ENCODE measurements at places on chromosomes 1 and 21.

GRCh38 chr1:154352581-154353459 lies 27.5 kb downstream of the ATP8B2 start:
- peak; percentile 51 for DNase-seq

GRCh38 chr1:33599516-33600115 lies 127.2 kb downstream of the ZSCAN20 start:
- no peak for DNase-seq

GRCh38 chr1:221915764-221916163 lies 173.9 kb upstream of the DUSP10 start:
- DNase-seq, result no peak

DNA sequence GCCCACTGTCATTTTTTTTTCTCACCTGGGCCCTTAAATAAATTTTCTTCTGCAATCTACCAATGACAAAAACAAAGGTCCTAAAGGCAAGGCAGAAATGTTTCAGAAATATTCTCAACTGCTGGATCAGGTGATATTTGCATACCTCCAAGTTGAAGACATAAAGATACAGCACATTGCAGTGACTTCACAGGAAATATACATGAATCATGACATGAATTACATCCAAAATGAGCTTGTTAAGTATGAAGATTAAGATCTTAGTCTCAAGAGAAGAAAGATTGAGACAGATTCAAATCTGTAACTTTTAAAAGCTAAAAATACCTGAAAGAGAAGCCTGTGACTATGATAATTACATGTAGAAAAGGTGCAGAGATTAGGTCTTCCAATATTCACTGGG lies 207.8 kb downstream of the SIPA1L2 start:
- DNase-seq, result no peak

DNA sequence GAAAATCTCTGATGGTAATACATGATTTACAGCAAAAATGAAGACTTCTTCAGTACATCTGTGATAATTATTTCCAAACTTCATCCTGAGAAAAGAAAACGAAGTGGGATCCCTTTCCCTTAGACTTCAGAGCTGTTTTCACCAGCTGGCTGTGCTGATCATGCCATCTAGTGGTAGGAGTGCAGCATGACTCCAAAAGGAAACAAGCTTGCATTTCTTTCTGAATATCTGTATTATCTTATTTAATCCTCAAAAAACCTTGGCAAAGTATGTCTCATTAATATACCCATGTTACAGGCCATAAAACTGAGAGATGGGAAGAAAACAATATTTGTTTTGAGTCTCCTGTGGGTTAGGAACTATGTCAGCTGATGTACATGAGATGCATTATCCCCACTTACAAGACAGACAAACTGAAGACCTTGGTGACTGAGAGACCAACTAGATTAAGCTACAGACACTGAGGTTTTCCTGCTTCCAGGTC lies 9.8 kb upstream of the GJA8 start:
- peak; percentile 30 for DNase-seq

DNA sequence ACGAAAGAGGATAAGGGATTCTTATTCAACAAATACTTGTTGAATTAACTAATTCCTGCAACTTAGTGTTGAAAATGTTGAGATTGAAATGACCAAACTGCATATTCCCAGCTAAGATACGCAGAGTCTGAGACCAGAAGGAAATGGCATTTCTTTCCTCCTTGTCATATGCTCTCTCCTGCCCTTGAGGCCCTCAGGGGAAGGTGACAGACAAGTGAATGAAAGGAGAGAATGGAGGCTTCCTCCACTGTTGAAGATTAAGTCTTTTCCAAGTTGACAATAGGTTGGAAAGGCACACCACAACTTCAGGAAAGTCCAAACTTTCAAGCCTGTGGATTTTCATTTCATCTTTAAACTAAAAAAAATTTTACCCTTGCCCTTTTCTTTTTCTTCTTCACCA lies 3.1 kb upstream of the ZNF697 start:
- DNase-seq, result no peak

DNA sequence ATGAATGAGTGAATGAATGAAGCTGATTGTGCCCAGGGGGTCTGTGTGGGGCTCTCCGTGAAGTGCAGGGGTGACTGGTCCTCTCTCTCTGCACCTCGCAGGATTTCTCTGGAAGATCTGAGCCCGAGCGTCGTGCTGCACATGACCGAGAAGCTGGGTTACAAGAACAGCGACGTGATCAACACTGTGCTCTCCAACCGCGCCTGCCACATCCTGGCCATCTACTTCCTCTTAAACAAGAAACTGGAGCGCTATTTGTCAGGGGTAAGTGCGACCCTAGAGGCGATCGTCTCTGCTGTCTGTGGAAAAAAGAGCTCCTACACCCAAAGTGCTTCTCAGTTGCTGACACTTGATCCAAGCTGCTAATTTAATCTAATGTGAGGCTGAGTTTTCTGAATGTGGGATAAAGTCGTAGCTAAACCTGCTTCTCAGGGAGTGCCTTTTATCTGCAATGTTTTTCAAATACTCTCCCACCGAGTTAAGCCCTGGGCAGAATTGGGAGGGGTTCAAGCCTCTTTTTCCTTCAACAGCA lies 101.7 kb downstream of the HUNK start:
- peak; percentile 1 for DNase-seq

- no peak for DNase-seq
Observed at GRCh38 chr1:52641307-52641706, 8.3 kb downstream of the SHISAL2A start.

DNA sequence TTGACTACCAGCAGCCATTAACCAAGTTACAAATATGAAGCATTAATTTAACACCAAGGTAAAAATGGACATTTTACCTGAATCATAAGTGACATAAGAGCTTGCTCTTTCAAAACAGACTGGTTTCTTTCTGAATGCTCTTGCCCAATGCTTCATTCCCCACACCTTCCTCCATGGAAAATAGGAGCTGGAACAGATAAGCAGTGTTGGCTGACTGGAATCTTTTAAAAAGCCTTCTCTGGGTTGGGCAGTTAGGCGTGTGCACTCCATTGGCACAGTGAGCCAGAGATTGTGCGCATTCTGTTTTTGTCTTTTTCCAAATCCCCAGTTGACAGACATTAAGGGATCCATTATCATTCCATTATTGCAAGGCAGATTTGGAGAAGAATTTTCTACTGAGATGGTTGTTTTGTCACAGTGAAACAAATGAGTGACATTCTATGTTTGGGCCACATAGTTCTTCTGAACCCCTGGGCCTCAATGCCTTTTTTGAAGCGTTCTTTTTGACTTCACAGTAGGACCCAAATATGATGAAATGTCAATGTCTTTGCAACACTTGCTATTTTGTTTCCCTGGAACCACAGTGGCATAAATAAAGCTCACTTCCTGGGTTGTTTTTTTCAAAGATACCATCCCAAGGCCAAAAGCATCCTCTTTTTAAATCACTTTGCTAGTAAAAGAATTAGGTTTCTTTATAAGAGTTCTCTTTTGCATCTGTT lies 32.3 kb downstream of the LRRC8B start:
- no peak for DNase-seq

DNA sequence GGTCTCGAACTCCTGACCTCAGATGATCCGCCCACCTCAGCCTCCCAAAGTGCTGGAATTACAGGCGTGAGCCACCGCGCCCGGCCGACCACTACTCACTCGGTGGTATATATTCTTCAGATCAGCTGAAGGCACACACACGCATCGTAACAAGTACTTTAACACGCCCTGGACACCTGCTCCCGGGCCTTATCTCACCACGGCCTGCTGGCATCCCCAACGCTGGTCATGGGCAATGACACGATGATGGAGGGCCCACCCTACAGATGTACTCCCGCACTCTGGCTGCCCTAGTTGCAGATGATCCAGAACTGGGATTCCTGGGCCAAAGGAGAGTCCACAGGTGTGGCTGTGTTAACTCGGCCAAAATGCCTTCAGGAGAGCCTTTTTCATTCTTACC lies 11.6 kb downstream of the UBE2J2 start:
- no peak for DNase-seq

DNA sequence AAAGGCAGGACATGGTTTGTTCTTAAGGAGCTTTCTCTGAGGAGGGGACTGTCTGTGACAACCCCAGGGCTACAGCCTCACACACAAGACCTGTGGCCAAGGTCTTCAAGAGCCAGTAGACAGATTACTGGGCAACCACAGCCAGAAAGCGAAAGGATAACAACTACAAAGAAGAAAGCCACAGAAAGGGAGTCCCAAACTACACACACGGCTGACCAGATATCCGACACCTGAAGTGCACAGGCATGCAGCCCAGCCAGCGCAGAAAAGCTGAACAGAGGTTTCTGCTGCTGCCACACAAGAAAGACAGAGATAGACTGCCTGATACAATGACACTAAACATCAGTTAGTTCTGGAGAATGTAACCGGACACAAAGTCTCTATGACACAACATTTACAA lies 21.4 kb upstream of the NADK start:
- DNase-seq, result no peak

- no peak for DNase-seq
Observed at GRCh38 chr1:228402641-228403025, 4.0 kb downstream of the TRIM11 start.

DNA sequence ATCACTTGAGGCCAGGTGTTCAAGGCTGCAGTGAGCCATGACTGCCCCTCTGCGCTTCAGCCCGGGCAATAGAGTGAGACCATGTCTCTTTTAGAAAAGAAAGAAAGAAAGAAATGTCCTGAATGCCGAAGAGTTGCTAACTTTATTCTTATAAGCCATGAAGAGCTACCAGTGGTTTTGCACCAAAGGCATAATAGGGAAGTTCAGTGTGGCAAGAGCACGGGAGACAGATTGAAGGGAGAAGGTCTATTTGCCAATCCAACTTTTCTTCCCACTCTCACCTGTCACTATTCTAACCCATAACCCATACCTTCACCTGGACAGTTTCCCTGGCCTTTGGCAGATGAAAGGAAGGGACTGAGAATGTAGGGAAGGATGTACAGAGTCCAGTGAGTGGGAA lies 4.4 kb upstream of the PEA15 start:
- DNase-seq, result no peak

- no peak for DNase-seq
Observed at GRCh38 chr21:40243685-40244084, 376.4 kb downstream of the PCP4 start.

GRCh38 chr1:5830771-5831599 lies 161.2 kb downstream of the NPHP4 start:
- DNase-seq, result no peak

- DNase-seq, result no peak
Observed at GRCh38 chr1:57898531-57898930, 474.7 kb upstream of the DAB1 start.

DNA sequence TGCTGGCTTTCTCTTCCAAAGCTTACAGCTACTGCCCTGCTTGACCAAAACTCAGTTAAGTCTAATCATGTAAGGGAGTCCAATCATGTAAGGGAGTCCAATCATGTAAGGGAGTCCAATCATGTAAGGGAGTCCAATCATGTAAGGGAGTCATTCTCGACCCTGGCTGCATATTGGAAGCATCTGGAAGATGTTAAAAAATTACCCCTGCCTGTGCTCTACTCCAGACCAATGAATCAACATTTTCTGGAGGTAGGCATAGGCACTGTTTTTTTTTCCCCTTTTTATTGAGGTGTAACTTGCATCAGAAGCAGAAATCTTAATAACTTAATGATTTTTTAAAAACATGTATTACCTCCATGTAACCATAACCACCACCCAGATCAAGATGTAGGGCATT lies 9.4 kb downstream of the PIGP start:
- DNase-seq, result no peak

DNA sequence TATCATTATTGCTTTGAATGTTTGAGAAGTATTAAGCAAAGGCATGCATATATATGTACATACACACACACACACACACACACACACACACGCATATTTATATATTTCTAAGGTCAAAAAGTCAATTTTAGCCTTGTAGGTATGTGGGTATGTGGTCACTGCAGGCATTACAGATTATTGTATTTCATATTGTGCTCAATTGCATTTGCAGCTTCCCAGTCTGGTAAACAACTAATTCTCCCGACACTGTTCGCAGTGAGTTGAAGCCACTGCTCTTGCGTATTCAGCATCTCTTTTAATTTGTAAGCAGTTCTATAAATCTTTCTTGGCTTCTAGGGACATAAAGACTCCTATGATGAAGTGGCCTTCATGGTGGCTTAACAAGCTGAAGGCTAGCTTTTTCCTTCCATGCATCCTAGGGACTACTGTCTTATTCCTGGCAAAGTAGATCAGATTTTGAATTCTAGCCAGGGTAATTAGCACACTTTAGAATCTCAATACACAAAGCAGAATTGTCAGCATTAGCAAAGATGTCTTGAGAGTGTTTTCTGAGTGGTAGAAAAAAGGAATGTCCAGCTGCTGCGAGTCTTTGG lies 368.6 kb upstream of the NEGR1 start:
- no peak for DNase-seq

DNA sequence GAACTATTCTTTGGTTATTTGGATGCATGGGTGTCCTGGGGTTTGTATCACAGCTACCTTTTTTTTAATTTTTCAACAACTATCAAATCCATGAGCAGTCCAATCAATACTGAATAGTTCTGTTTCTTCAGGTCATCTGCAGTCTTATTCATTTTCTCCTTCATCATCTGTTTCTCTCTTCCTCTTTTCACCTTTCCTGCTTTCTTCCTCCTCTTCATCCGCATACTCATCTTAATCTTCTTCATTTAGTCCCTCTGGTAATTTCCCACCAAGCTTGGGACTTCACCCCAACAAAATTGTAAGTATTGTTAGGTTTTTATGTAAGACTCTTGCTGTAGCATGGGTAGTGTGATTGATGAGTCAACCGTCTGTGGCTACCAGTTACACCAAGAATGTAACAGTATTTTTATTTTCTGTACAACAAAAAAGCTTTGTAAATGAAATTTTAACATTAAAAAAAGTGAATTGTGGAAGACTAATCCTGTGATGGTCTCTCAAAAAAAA lies 184.1 kb upstream of the RNPC3 start:
- no peak for DNase-seq

DNA sequence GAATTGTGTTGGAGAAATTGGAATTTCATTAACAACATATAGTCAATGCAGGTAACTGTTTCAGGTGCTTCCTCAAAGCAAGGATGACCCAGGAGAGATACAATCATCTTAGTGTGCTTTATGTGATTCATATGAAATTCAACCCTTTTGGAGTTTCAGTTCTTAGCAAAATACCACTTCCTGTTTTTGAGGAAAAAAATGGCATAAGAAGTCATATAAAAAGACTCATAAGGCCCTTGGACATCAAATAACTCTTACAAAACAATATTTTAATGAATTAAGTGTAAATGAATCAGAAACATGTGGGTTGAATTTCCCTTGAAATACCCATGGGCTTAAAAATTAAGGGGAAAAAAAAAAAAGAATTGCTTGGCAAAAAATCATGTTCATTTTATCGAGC lies 926.6 kb downstream of the LTN1 start:
- no peak for DNase-seq

- no peak for DNase-seq
Observed at GRCh38 chr1:221241592-221241991, 362.3 kb downstream of the HLX start.

- peak; percentile 32 for DNase-seq
Observed at GRCh38 chr1:116020668-116021272, 44.5 kb downstream of the SLC22A15 start.

DNA sequence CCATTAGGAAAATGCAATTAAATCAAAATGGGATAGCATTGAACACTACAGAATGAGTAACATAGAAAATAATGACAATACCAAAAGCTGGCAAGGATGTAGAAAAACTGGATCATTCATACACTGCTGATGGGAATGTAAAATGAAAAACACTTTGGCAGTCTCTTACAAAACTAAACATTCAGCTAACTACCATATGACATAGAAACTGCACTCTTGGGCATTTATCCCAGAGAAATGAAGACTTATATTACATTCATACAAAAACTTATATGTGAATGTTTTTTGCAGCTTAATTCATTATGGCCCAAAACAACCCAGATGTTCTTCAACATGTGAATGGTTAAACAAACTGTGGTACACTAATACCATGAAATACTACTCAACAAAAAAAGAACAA lies 66.4 kb downstream of the ANKRD13C start:
- no peak for DNase-seq

GRCh38 chr21:38126666-38127303 lies 130.0 kb upstream of the KCNJ15 start:
- peak; percentile 38 for DNase-seq

Data from activated CD4-positive, alpha-beta T cell treated with anti-CD3 and anti-CD28 coated beads, Interleukin-2, amount 50 U/mL, for 1 hour (primary cell).